Stimulated activated CD8-positive, alpha-beta memory T cell treated with anti-CD3 and anti-CD28 coated beads, Interleukin-15, amount 100 ng/mL, for 48 hours (primary cell): ENCODE measurements at places on chromosomes 7 and 10.

- no peak for DNase-seq
Measured at GRCh38 chr10:14801723-14802122, 27.0 kb upstream of the FAM107B start.

DNA sequence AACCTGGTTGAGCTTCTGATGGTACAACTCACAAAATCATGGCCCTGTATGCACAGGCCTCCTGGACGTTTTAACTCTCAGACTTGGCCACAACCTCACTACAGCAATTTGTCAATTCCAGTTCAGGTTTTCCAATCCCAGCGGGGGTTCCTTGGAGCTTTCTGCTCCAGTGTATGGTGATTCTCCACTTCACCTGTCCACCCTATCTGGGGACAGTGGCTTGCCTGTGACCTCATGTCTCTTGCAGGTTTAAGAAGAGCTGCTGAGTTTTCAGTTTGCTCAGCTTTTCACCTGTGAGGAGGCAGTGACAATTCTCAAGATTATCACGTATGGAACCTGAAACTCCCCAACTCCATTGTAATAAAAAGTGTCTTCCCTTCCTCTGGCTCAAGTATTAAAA lies 254.1 kb downstream of the DIP2C start:
- no peak for DNase-seq

DNA sequence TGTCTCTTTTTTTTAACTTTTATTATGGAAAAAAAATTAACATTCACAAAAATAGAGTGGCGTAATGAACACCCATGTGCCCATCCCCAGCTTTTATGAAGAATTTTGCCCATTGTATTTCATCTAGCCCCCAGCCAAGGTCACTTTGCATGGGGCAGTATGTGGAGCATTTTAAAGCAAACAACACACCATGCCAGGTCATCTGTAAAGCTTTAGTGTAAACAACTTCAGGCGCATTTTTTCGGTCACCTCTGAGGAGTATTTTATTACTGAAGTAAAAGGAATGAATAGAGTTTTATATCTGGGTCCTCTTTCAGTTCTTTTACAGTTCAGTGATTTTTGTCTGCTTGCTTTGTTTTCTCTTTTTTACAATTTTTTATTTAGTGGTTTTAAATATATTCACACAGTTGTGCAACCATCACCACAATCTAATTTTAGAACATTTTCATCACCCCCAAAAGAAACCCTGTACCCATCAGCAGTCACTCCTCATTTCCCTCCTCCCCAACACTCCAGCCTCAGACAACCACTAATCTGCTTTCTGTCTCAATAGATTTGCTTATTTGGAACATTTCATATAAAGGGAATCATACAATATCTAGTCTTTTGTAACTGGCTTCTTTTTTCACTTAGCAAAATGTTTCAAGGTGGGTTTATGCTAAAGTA lies 87.9 kb downstream of the SLC37A3 start:
- DNase-seq = no peak

- DNase-seq = no peak
Measured at GRCh38 chr10:5613481-5614154, 52.8 kb downstream of the ASB13 start.

DNA sequence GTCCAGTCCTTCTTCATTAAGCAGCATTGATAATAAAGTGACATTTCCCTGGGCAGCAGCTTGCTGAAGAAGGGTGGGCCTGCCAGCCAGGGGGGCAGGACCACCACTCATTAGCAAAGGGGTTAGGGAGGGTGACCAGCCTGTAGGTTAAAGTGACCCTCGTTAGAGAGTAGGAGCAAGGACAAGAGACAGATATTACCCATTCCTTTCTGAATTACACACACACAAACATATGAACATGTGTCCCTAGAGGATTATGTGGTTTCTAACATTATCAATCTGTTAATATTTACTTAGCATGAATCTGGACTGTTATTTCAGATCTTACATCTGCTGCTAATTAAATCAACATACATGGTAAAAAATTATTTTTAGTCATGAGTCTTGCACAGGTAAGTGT lies 88.9 kb downstream of the CTTNBP2 start:
- no peak for DNase-seq

DNA sequence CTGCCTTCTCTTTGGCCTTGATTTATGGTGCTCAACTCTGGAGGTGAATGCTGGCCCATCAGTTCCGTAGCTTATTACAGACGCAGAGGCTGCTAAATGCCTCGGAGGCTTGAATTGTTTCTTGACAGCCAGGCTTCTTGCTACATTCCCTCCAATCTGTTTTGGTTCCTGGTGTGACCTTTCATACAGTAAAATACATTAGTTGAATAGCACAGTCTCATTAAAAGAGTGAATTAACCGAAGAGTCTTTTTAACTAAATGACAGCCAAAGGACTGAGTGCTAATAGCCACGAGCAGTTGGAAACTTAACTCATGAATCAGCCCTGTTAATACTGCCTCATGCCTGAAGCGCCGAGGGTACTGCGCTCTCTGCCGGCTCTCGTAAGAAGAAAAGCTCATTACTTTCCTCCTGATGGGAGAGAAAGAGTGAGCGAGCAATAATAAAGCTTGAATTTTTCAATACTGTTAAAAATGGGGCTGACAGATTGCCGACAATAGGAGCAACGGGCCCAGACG lies 236.4 kb upstream of the GPR26 start:
- no peak for DNase-seq

- DNase-seq = no peak
Measured at GRCh38 chr7:31236868-31237267, 103.7 kb downstream of the NEUROD6 start.

GRCh38 chr10:80204677-80205476 lies 460 bp downstream of the ANXA11 start:
- DNase-seq = no peak

DNA sequence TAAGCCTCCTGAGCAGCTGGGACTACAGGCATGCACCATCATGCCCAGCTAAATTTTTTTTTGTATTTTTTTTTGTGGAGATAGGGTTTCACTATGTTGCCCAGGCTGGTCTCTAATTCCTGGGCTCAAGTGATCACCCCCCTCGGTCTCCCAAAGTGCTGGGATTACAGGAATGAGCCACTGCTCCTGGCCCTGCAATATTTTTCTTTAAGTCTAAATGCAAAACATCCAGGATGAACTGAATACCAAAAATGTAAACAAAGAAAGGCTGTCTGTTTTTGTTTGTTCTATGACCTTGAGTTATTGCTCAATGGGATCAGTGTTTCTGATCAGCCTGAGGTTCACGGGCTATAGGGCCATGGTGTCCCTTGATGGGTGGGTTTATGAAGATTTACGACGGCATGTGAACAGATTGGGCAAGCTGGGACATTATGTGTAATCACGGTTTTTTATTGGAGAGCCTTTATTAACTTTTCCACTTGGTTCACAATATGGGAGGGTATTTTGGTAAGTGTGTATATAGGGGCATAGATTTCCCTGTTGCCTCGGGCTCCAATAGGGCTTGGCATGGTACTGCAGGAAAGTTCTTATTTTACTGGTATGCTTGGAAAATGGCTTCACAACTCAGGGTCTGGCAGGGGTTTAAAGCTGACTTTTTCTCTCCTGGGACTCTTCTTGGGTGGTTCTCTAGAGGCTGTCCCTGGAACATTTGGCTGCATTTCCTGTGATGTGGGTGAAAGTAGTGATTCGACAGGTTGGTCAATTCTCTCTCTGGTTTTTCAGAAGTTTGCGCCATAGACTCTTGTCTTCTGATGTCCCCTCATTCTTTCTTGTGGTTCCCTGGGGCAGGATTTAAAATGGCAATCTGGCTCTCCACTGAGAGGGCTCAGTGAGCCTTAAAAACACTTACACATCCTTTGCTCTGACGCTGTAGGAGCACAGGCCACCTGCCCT lies 41.6 kb downstream of the MRPS33 start:
- no peak for DNase-seq
